ENCODE measurements at places on chromosomes 7 and 10.

GRCh38 chr10:127892743-127893142 is at the start of gene CLRN3:
CLRN3 (minus strand) TSS chr10:127892941; CDS start chr10:127892784, 157 bp downstream.
- no peak for DNase-seq

GRCh38 chr7:80132594-80132993 is 2.0 kb upstream of the GNAI1 start:
- DNase-seq = no peak

DNA sequence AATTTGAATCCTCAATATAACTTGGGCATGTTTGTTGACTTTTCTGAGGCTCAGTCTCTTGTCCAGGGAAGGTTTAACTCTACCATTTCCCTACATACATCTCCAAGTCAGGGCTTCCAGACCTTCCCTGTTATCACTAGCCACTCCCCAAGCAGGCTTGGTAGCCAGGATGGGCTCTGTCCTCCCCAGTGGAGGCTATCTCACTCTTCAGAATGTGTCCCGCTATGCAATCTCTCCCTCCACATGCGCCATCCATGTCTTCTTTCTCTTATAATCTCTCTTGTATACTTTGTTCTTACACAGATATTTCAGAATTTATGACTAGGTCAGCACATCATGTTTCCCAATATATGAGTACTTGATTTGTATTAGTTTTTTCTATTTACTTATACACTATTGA is 310.4 kb downstream of the HGF start:
- DNase-seq = no peak

GRCh38 chr10:34495938-34496337 is 319.2 kb downstream of the PARD3 start:
- DNase-seq = no peak

GRCh38 chr10:46311501-46311951 is 24.7 kb downstream of the ANTXRL start:
- no peak for DNase-seq

DNA sequence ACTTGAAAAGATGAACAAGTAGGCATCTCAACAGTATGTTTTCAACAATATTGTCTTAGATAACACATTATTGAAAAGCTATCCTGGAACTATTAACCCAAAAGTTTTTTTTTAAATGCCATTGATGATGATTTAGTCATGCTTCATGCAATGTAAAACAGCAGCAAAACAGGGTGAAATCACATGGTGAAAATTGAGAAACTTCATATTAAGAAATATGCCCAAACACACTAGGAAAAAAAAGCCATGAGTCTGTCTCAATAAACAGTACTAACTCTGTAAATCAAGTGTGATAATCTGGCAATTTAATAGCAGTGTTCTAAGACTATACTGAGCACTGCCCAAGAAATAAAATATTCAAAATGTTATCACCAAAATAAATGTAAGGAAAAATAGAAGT is 613.1 kb downstream of the KCNMA1 start:
- no peak for DNase-seq

DNA sequence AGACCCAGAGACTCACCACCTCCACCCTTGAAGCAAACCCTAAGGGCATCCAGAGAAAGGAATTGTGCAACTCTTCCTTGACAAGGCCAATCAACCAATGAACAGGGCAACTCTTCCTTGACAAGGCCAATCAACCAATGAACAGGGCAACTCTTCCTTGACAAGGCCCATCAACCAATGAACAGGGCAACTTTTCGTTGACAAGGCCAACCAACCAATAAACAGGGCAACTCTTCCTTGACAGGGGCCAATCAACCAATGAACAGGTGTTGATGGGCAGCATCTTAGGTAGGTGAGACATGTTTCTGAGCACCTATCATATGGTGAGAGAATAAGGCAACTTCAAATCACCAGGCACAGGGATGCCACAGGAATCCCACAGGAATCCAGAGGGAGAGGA is 181.5 kb upstream of the RNF32 start:
- DNase-seq = no peak
